Glutamatergic neuron (in vitro differentiated cells): ENCODE measurements at places on chromosomes 3 and 15.

GRCh38 chr15:84099181-84099580 is 136.4 kb upstream of the GOLGA6L4 start:
- DNase-seq, result no peak

GRCh38 chr3:190260301-190260700 is 61.9 kb downstream of the CLDN1 start:
- DNase-seq, result no peak

DNA sequence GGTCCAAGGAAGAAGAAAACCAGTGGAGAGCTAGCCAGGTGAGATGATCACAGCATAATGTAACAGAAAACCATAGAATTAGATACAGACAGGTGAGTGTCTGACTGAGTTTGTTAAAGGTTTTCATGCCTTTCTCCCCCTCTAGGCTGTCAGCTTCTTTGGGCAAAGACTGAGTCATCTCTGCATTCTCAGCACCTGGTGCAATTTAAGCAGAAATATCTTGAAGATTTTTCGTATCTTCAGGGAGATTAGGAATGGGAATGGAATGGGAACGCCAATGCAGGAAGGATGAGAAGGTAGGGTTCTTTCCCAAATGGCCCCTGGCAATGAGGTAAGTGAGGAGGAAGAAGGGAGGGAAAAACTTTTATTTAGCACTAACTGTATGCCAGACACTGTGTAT is 122.0 kb upstream of the SLC7A14 start:
- DNase-seq, result no peak

- no peak for DNase-seq
These were observed 224.3 kb downstream of the CDIN1 start for GRCh38 chr15:36803773-36804172.

DNA sequence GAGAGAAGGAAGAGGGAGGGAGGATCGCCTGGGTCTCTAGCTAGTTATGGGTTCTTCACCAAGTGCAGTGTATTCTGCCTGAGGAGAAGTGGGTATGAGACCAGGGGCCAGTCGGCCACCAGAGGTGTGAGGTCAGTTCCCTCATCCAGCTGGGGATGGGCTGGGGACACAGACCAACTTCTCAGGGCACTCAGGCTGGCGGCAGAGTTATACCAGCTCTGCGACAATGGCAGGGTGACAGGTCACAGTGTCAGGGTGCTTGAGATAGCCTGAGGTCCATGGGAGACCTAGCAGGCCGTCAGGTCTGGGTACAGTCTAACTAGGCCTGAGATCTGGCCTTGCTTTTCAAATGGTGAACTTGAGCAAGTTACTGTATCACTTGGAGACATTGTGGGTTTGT is 31.4 kb upstream of the PLXNA1 start:
- DNase-seq, result peak; percentile 3

- no peak for DNase-seq
These were observed 52.8 kb downstream of the TMEM212 start for GRCh38 chr3:171895900-171896299.

DNA sequence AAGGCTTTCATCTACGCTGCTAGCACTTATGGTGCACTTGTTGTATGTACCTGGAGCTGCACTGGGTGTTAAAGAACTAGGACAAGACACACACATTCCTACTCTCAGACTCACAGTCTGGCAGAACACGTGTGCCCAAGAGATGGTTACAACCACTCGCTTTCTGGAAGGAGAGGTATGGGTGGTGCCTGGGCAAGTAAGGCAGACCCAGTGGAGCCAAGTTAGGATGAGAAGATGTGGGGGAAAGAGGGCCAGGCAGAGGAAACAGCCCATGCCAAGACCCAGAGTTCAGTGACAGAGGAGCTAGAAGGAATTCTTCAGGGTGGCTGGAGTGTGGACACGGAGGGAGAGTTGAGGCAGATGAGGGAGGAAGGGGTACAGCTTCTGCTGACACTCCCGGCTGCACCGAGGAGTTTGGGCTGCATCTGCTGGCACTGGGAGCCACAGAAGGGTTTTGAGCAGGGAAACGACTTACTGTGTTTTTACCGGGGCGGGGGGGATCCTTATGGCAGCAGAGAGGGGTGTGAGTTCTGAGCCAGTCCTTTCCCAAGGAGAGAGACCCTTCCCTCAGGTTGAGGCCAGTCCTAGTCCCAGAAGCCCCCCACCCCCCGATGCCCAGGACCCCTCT is 59.0 kb downstream of the GRIP2 start:
- no peak for DNase-seq

DNA sequence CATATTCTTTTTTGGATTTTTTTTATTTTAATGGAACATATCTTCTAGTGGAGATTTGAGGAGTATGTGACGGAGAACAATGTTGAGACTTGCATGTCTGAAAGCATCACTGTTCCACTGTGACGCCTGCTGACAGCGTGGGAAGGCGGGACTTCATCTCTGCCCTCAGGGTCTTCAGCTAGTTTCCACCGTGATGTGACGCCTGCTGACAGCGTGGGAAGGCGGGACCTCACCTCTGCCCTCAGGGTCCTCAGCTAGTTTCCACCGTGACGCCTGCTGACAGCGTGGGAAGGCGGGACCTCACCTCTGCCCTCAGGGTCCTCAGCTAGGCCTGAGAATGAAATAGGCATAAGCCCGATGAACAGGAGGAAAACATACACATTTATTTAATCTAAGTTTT is 70.7 kb downstream of the LMLN start:
- no peak for DNase-seq

DNA sequence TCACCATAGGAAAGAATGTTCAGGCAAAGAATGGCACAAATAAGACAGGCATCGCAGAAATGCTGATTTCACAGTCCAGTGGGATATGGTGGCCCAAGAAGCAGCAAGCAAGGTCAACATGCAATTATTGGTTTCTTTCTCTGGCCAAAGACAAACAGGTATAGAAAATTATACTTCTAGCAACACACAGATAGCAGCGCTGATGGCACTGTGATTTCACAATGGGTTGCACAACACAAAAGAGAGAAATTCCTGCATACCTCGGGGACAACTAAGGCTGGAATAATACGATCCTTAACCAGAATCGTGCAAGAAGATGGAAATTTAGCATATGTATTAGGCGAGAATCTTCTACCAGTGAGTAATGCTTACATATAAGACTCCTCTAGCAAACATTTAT is 76.3 kb upstream of the NR2F2 start:
- no peak for DNase-seq

DNA sequence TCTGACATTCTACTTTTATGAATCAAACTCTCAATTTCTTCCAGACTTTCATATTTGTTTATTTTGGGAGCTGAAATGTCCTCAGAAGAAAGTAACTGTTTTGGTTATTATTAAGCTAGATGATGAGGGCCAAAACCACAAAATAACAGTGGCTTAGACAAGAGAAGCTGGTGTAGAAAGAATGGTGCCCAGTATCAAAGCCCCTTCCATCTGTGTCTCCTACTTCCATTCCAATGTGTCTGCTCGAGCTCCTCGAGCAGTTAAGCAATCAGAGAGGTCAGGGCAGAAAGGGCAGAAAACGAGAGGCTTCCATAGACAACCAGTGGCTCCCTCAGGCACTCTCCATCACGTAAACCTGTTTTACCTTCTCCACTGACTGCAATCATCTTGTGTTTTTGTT is 59.7 kb upstream of the MAGI1 start:
- DNase-seq, result no peak

DNA sequence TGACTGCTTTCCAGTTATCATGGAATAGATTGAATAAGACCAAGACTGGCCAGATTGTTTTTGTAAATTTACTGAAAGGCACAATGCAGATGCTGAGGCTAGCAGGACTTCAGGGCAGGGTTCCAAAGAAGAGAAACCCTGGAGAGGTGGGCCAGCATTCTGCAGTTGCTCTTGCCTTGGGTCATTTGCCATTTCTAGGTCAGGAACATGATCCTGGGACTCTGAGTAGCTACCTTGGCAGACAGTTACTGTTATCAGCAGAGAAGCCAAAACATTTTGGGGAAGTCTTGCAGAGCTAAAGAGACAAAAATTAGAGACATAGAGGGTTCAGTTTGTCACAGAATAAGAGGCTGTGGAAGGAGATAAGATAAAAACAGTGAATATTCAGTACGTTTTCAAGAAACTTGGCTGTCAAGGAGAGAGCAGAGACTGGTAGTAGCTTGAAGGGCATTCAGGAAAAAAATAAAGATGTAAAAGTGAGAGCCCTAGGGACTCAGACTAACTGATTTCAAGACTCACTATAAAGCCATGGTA is 46.8 kb upstream of the MYRIP start:
- no peak for DNase-seq

DNA sequence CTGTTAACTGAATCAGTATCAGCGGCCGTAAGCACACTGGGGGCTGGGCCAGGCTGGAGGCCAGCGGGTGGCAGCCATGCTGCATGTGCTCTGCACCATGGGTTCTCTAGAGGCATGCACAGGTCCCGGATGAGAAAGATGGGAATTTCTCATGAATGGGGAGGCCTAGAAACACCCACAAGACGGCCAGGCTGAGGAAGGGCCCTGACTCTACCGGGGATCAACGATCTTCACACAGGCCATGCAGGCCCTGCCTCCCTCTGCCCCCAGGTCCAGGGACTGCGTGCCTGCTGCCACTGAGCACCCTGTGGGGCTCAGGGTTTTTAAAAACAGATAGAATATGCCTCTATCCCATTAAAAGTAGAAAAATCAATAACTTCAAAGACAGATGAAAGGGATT is 32.7 kb downstream of the SLC41A3 start:
- DNase-seq, result no peak

DNA sequence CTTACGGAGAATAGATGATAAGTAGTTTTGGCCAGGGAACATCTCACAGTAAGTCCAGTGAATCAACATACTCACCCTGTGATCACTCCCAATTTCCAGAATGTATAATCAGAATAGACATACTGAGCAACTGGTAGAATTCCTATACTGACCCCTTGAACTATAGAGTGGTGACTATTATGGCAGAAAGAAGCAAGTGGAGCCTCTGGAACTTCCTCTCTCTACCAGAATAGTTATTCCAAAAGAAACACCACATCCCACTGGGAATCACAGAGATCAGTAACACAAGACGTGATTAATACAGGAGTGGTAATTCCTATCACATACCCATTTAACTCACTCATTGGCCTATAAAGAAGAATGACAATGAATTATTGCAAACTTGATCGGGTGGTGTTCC is 50.1 kb upstream of the TRIM42 start:
- no peak for DNase-seq
